ENCODE measurements at places on chromosomes 12 and 14.

DNA sequence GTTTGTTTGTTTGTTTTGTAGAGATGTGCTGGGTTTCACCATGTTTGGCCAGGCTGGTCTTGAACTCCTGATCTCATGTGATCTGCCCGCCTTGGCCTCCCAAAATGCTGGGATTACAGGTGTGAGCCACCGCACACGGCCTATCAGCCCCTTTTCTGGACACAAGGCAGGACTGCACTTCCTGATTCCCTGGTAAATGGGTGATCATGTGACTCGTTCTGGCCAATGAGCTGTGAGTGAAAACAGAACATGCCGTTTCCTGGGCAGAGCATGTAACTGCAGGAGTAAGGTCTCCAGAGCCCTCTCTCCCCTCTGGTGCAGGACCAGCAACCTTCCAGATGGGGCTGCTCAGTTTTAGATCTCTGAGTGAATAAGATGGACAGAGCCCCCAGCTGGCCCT lies 92.7 kb downstream of the ITPK1 start:
- no peak for DNase-seq

- DNase-seq = no peak
These were observed 124.5 kb downstream of the ESRRB start for GRCh38 chr14:76500480-76500879.

DNA sequence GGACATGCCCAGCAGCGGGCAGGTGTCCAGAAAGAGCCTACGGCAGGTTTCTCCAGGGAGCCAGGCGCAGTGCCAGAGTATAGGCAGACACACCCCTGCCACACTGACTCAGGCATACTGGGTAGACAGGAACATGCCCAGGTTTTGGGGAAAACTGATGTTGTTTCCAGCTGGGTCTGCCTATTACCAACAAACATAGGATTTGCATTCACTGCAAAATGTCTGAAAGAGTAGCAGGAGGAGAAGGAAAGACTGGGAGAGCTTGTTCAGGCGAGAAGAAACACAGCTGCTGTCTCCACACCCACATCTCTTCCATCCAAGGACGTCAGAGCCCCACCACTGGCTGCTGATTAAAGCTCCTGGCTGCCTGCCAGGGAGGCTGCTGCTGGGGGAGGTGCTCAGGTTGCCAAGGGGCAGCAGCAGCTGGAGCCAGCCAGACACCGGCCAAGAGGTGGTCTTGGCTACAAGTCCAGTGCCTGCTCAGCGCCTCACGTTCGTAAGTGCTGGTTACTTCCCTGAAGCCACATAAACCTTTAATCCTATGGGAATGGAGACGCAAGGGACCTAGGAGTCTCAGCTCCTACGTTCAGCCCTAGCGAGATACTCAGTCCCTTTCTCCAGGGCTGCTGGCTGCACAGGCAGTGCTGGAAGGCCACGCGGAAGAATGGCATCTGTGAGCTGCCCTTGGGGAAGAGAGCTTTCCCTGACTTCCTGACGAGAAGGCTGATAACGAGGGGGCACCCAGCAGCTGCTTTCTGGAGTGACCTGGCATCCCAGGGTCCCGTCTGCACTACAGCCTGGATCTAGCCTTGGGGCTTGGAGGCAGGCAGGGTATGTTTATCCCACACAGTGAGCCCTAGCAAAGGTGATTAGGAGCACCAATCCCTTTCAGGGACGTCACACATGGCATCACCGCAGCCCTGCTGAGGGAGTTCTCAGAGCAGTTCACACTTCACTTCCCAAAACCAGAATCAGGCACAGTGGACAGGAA lies 58.1 kb downstream of the PLEKHG3 start:
- peak; percentile 19 for DNase-seq

- no peak for DNase-seq
These were observed 81.3 kb upstream of the RESF1 start for GRCh38 chr12:31877884-31878283.

DNA sequence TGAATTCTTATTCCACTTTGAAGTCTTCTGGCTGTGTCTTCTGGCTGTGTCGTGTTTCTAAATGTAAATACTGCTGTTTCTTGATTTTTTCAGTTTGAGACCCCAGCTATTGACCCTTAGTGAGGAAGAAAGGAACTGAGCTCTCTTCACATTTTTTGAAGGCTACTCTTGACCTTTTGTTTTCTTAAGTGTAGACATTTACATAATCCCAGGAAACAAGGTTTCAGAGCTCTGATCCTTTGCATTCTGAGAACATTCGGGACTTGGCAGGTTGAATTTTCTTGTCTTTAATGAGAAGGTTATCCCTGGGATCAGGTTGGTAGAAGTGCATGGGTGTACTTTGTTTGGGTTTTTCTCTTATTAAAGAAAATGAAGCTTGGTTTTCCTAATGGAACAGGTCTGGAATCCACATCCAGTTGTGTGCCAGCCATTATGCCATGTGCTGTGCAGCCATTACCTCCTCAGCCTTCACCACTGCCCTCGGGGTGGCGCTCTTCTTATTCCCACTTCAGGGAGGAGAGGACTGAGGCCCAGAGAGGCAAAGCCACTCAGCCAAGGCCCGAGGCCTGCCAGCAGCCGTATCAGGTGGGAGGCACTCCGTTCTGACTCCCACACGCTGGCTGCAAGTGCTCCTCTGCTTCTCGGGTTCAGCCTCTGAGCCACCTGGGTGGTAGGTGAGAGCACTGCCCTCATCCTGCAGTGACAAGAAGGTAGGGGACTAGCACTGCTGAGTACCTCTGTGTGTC lies 120.9 kb downstream of the BEGAIN start:
- no peak for DNase-seq

DNA sequence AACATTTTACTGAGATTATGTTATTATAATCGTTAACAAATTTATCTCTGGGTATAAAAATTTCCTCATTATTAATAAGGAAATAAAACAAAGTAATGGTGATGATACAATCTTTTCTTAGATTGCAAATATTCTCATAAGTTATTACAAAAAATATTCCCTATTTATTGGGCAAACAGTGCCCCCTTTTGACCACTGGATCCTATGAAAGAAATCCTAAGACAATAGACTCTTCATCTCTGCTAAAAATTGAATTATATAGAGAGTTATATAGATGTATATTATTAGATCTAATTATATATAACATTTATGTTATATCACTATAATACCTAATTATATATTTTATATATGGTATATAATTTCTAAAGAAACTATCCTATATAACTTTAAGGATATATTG lies 94.2 kb upstream of the FGD4 start:
- no peak for DNase-seq

DNA sequence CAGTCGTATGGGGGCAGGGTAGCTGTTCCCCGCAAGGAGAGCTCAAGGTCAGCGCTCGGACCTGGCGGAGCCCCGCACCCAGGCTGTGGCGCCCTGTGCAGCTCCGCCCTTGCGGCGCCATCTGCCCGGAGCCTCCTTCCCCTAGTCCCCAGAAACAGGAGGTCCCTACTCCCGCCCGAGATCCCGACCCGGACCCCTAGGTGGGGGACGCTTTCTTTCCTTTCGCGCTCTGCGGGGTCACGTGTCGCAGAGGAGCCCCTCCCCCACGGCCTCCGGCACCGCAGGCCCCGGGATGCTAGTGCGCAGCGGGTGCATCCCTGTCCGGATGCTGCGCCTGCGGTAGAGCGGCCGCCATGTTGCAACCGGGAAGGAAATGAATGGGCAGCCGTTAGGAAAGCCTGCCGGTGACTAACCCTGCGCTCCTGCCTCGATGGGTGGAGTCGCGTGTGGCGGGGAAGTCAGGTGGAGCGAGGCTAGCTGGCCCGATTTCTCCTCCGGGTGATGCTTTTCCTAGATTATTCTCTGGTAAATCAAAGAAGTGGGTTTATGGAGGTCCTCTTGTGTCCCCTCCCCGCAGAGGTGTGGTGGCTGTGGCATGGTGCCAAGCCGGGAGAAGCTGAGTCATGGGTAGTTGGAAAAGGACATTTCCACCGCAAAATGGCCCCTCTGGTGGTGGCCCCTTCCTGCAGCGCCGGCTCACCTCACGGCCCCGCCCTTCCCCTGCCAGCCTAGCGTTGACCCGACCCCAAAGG lies 804 bp downstream of the GAPDH start:
- DNase-seq = peak; percentile 71

DNA sequence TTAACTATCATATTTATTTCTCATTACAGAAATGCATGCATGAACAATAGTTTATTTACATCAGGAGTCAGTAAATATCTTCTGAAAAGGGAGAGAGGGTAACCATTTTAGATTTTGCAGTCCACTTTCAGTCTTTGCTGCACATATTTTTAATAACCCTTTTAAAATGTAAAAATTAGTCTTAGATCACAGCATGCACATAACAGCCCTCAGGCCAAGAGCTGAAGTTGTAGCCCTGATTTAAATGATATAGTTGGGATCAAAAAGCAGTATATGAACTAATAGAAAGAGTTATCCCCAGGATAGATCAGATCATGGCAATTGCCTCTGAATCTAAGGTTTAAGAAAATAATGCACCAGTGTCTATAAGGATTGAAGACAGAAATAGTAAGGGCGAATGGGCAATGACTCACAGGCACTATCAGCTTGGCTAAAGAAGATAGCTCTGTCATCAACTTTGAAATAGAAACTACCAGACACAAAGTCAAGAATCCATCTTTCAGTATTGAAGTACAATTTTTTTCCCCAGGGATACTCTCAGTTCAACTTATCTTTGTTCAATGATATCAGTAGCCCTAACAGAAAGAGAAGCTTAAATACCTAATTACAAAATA lies 13.1 kb upstream of the CLEC7A start:
- no peak for DNase-seq

GRCh38 chr12:4286228-4286627 lies 12.7 kb downstream of the CCND2 start:
- no peak for DNase-seq

- DNase-seq = no peak
These were observed 29.9 kb downstream of the RCOR1 start for GRCh38 chr14:102622262-102622885.

- no peak for DNase-seq
These were observed 54.3 kb downstream of the DRAM1 start for GRCh38 chr12:101931498-101932326.

- DNase-seq = no peak
These were observed 24.1 kb downstream of the NUP37 start for GRCh38 chr12:102095677-102096263.

GRCh38 chr12:76226956-76227355 lies 121.3 kb downstream of the BBS10 start:
- DNase-seq = no peak

Data from stimulated activated CD4-positive, alpha-beta T cell treated with anti-CD3 and anti-CD28 coated beads, Interleukin-2, amount 100 ng/mL, for 48 hours (primary cell).